ENCODE measurements at places on chromosomes 7 and 10.

DNA sequence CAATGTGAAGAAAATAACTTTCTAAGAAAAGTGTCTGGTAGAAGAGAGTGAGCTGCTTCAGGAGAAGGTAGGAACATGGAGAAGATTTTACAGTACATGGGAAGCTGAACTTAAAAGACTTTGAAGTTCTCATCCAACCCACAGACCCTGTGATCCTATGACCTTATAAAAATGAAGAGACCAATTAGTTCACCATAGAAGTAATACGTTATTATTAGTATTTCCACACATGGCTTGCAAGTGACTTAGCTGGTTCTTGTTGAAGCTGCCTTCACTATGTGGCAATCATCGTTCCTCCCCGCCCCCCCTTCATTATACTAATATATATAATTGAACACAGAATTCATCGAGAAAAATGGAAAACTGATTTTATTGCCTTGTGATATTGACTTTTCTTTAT is 129.1 kb downstream of the SND1 start:
- no peak for DNase-seq

GRCh38 chr10:6516281-6516928 is 63.7 kb downstream of the PRKCQ start:
- DNase-seq = no peak

- DNase-seq = no peak
These were observed 161.3 kb downstream of the DYNC1I1 start for GRCh38 chr7:95933618-95934017.

DNA sequence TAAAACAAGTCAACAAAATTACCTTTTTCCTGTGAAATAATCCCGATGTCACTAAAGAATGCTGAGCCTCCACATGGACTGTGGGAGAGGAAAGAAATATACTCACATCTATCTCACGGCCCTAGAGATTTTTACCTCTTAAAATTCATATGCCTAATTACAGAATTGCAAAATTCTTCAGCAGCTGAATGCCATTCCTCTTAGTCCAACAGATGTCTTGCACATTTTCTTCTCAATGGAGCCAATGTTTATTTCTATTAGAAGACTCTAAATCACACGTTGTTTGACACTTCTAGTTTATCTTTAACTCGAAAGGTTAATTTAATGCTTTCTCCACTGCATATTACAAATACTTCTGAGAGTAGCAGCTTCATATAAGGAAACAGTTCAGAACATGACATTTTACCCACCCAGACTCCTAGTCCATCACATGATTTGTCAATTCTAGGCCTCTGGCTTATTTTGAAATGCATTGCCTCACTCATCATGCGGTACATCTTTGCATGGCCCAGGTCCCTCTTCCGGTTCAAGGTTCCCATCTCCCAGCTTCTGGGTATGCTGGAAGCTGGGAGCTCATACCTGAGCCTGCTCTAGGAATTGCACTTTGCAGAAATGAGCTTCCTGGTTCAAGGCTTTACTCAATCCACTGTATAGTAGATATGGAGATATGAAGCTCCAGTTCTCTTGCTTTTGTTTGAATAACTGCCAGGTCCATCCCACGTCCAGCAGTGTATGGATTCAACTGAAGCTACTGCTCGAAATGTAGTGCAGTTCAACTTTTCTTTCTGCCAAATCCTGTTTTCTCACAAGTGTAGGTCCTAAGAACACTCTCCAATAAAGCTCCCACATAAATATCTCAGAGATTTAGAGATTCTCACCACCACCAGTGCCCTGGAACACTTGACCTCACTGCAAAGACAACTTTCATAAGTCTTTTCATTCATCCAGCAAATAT is 306.2 kb downstream of the GPR37 start:
- no peak for DNase-seq

GRCh38 chr7:154255324-154255723 is 203.1 kb downstream of the DPP6 start:
- DNase-seq = no peak

- DNase-seq = no peak
These were observed 103.3 kb upstream of the GDF10 start for GRCh38 chr10:47196691-47197090.
